ENCODE measurements at places on chromosomes 1 and 21.

- no peak for DNase-seq
Observed at GRCh38 chr1:201455098-201455497, 13.9 kb downstream of the PHLDA3 start.

GRCh38 chr1:164630626-164631396 is 71.8 kb downstream of the PBX1 start:
- no peak for DNase-seq

GRCh38 chr1:51518033-51518585 is 957 bp downstream of the EPS15 start:
- no peak for DNase-seq

DNA sequence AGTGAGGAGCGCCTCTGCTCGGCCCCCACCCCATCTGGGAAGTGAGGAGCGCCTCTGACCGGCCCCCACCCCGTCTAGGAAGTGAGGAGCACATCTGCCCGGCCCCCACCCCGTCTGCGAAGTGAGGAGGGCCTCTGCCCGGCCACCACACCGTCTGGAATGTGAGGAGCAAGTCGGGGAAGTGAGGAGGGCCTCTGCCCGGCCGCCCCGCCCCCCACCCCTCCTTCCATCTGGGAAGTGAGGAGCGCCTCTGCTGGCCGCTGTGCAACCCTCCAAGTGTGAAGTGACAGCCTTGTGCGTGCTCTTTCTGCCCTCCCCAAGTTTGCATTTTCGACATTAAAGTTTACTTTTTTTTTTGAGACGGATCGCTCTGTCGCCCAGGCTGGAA is 5.1 kb upstream of the ZZZ3 start:
- DNase-seq: no peak

- DNase-seq: no peak
Observed at GRCh38 chr1:30743584-30744059, 14.0 kb downstream of the LAPTM5 start.

- DNase-seq: no peak
Observed at GRCh38 chr1:185680453-185680852, 53.7 kb upstream of the HMCN1 start.

- no peak for DNase-seq
Observed at GRCh38 chr1:84208935-84209334, 64.9 kb downstream of the PRKACB start.

DNA sequence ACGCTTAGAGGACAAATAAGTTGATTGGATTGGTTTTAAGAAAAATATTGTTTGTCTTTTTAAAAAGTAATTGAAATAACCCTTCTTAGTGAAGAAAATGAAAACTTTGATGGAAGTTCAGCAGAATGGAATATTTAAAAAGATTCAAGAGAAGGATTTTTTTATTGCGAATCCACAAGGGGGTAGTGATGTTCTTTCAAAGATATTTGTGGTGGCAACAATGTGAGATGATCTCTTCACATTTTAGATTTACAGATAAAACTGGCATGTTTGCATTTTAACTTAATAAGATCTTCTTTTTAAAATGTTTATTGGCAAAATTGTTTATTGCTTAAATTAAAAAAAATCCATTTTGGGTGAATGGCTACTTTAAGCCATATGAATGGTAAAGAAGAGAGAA is 8.9 kb downstream of the CAMTA1 start:
- peak; percentile 42 for DNase-seq

DNA sequence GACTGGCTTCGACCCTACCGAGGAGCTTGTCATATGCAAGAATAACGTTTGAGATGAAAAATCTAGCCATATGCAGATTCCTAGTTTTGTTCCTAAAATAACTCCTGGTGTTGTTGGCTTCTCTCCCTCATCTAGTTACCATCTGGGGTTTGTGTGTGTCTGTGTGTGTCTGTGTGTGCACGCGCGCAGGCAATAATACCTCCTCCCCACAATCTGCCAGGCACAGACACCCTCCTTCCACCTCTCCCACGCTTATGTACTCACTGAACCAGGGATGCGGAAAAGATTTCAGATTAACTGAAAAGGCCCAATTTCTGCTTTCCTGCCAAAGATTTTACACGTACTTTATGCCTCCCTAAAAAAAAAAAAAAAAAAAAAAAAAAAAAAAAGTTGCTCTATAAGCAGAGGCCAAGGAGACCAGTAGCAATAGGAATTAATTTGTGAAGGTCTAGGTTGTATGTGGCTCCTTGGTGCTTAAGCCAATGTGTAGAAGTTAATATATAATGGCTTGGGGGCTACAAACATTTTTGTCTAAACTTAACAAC is 452.7 kb downstream of the NUF2 start:
- no peak for DNase-seq

DNA sequence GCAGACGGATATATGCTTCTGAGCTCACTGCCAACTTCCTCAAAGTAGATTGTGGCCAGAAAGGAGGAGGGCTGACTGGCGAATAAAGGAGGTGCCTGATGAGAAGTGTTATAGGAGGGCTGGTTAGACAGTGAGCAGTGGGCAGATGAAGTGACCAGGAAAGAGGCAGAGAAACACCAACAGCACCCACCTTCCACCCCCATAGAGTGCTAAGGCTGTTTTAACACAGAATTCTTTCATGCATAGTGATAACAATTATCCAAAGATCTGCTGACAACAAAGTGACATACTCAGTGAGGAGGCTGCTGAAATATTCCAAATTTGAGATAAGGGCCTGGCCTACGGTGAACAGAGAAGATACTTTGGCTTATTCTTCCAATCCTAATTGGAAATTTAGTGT is 21.2 kb upstream of the MTR start:
- no peak for DNase-seq

Measured in NCI-H2227 treated with DMSO at 0.1 percent for 48 hours (cell line).